ENCODE measurements at places on chromosomes 12 and 14. TPM values are rescaled to one million over a fixed set of nuclear protein-coding genes. Genes with fewer than 3 reads are reported as not detected.

Gene PRH2
- not detected for total RNA-seq

- no peak for DNase-seq
Observed at GRCh38 chr14:22813145-22813544, 2.1 kb downstream of the SLC7A7 start.

Gene KSR2
- under 0.01 TPM for total RNA-seq

Gene HPD
- total RNA-seq = under 0.01 TPM

Gene C12orf56
- under 0.01 TPM for total RNA-seq

Gene TESPA1
- not detected for total RNA-seq

Gene C1QL4
- 0.36 TPM for total RNA-seq

DNA sequence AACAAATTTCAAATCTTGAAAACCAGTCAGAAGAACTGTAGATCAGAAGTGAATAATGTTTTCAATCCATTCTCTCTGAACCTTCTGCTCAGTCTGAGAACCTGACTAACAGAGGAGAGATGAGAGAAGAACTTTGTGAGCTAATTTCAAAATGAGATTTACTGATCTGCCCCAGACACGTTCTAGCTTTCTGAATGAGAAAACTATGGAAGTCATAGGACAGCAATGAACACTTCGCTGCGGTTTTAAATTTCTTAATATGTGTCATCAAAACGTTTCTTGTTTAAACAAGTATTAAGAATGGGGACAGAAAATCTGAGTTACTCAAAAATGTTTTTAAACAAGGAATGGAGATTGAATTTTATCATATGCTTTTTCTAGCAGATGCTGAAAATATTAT is 66.6 kb upstream of the FAR2 start:
- DNase-seq = no peak

- DNase-seq = peak; percentile 65
Observed at GRCh38 chr14:52052288-52052943, 16.4 kb downstream of the NID2 start.

Gene GPX2
- total RNA-seq = not detected

Gene MGP
- total RNA-seq = 16.8 TPM

DNA sequence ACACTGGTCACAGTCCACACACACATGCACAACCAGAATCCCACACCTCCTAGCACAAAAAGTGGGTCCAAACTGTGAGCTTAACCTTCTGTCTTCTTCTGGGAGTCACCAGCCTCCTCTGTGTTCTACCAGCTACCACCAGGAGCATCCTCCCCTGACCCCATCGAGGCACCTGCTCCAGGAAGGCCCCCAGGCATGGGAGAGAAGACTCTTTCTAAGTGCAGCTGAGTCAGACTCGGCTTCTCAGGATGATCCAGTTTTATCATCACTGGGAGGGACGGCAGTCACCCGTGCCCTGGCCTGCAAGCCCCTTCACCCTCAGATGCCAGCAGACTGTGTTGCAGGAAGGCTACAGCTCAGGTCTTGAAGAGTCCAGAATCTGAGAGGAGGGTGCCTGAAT is 7.9 kb upstream of the ENDOU start:
- peak; percentile 58 for DNase-seq

Gene TMEM233
- under 0.01 TPM for total RNA-seq

Gene TBPL2
- not detected for total RNA-seq

- peak; percentile 92 for DNase-seq
Observed at GRCh38 chr12:109910969-109911348, 10.9 kb downstream of the TCHP start.

- no peak for DNase-seq
Observed at GRCh38 chr14:51616724-51617409, 34.8 kb upstream of the FRMD6 start.

GRCh38 chr14:93716746-93717667 is 71.3 kb downstream of the PRIMA1 start:
- peak; percentile 81 for DNase-seq

DNA sequence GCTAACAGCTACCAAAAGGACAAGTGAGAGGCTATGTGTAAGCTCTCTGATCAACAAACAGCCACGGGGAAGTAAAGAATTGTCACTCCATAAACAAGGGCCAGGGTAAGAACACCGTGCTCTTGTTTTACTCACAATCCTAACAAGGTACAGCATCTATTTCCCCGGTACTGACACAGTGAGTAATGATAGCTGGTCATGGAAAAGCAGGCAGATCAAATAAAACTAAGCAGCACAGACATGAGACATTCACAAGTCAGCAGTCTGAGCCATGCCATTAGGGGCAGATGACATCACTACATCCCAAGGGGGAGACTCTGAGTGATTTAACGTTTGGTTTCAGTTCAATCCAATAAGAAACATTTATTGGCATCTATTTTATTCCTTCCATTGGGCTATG is 54.4 kb downstream of the ARL6IP4 start:
- DNase-seq = peak; percentile 98

DNA sequence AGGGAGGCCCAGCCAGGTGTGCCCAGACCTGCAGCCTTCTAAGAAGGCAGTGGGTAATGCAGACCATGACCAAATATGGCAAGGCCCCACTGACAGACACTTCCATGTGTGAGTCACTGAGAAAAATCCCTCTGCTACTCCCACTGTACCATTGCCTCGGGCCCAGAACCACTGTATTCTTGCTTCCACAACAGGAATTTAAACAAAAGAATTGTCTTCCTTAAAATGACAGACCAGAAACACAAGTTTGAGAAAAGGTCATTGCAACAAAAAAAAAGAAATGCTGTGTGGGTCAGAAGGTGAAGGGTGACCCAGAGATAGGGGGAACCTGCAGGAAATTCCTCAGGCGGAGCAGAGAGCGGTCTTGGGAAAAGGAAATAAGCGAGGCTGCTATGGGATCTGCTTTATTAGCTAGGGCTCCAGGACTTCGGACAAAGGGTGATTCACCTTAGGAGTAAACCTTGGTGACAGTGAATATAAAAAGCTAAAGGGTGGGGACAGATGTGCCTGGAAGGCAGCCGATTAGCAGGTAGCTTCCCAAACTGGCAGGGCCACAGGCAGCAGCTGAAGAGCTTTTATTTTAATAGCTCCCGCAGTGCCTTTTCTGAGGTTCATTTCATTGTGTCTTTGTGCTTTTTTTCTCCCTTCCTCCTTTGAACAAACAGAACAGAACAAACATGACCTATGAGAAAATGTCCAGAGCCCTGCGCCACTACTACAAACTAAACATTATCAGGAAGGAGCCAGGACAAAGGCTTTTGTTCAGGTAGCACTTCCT is 185.3 kb upstream of the BCL2L14 start:
- DNase-seq = peak; percentile 66

- no peak for DNase-seq
Observed at GRCh38 chr12:122721057-122721545, 4.5 kb upstream of the HCAR3 start.

- no peak for DNase-seq
Observed at GRCh38 chr14:69093631-69094421, 59.1 kb downstream of the DCAF5 start.

Gene ANO6
- 49.9 TPM for total RNA-seq

Gene C12orf50
- not detected for total RNA-seq

DNA sequence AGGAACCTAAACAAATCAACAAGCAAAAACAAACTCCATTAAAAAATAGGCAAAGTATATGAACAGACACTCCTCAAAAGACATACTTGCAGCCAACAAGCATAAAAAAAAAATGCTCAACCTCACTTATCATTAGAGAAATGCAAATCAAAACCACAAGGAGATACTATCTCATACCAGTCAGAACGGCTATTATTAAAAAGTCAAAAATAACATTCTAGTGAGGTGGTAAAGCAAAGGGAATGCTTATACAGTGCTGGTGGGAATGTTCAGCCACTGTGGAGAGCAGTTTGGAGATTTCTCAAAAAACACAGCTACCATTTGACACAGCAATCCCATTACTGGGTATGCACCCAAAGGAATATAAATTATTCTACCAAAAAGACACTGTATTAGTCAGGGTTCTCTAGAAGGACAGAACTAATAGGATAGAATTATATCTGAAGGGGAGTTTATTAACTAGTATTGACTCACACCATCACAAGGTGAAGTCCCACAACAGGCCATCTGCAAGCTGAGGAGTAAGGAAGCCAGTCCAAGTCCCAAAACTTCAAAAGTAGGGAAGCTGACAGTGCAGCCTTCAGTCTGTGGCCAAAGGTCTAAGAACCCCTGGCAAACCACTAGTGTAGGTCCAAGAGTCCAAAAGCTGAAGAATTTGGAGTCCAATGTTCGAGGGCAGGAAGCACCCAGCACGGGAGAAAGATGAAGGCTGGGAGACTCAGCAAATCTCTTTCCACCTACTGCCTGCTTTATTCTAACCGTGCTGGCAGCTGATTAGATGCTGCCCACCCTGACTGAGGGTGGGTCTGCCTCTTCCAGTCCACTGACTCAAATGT is 101.6 kb upstream of the KRAS start:
- DNase-seq = no peak

Gene FZD10
- total RNA-seq = not detected

GRCh38 chr12:112239020-112239419 is 113.7 kb downstream of the TRAFD1 start:
- DNase-seq = no peak

DNA sequence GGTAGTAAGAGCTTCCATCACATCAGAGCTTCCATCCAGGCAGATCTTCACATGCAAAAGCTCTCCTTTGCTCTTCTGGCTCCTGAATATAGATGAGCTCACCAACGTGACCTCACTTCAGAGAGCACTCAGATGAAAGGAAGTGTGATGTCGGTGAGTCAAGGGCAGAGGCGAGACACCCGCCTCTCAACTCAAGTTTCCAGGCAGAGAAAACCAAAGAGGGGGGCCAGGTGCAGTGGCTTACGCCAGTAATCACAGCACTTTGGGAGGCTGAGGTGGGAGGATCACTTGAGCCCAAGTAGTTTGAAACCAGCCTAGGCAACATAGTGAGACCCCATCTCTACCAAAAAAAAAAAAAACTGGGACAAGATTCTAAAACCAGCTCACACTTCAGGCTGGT is 126.9 kb downstream of the DUSP6 start:
- peak; percentile 17 for DNase-seq

GRCh38 chr12:14920475-14921126 is 17.7 kb downstream of the ERP27 start:
- DNase-seq = no peak

GRCh38 chr14:58693048-58693447 is 55.3 kb downstream of the DACT1 start:
- no peak for DNase-seq

Gene COL2A1
- under 0.01 TPM for total RNA-seq

DNA sequence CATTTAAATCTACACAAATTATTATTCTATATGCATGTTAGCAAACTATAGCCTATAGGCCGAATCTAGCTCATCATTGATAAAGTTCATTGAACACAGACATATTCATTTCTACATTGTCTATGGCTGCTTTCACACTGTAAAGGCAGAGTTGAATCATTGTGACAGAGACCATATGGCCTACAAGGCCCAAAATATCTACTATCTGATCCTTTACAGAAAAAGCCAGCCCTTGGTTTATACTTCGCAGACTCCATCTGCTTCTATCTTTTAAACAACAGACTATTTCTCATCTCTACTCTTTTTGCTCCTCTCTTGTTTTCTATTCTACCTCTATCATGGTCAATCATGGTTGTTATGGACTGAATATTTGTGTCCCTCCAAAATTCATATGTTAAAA is 190.7 kb downstream of the EXOC5 start:
- DNase-seq = no peak

- no peak for DNase-seq
Observed at GRCh38 chr14:89401241-89401640, 15.8 kb downstream of the FOXN3 start.

Gene GALNT8
- total RNA-seq = not detected

Gene KCNC2
- not detected for total RNA-seq

- peak; percentile 80 for DNase-seq
Observed at GRCh38 chr12:62210422-62210821, 49.8 kb upstream of the USP15 start.

Gene ARHGAP9
- total RNA-seq = 0.36 TPM

Gene IL26
- total RNA-seq = 2.4 TPM

Gene NPAS3
- 0.72 TPM for total RNA-seq

Gene ACOT6
- not detected for total RNA-seq

DNA sequence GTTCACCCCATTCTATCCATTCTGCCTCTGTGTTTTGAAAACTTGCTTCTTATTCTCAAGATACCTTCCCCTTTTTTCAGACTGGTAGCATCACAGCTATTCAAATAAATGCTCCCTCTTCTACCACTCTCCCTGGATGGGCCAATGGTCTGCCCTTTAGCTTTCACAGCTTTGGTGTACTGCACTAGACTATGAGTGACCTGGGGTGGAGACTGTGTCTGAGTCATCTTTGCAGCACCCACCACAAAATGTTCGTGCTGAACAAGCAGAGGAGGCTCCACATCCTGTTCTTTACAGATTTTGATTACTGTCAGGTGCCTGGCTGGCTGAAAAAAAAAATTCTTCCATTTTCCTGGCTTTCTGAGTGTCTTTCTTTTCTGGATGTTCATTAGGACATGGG is 1104.1 kb upstream of the TMEM132C start:
- peak; percentile 86 for DNase-seq

DNA sequence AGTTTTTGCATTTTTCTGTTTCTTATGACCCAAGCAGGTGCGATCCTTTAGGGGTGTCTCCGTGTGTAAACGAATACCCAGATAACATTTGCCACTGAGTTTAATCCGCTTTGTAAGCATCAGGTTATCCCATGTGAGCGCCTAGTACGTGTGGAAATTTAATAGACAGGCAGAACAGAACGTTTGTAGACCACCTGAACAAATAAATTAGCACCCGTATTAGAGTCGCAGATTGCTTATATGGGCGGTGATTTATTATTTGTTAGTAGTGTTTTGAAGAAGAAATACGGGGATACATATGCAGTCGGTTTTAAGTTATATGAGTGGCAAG is 325 bp downstream of the C12orf60 start:
- DNase-seq = no peak

DNA sequence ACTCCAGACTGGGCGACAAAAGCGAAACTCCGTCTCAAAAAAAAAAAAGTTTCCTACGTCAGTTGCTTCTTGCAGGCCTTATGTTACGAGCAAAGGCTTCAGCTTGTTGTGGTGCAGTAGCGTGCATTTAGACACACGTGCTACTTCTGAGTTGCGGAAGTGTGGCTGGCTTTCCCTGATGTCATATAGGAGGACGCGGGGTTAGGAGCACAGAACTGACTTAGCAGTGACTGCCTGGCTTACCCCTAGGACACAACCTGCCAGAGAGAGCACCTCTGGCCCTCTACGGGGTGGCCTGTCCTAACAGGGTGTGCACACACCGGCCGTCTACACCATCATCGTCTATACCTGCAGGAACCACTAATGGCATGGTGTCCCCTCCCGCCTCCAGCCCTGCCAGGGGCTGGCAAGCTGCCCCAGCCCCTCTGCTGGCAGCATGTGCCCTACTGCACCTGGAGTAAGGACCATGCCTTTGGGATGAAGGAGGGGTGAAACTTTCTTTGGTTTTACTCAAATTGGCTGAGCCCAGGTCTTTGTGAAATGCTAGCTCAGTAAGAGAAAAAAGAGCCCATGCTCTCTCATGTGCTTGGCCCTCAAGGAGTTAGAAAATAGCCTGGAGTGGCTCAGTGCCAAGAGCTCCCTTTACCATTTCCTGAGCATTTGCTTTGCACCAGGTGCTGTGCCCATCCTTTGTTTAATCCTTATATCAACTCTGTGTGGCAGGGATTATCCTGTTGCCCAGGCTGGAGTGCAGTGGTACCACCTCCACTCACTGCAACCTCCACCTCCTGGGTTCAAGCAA is 1.7 kb upstream of the GPR68 start:
- no peak for DNase-seq

Gene ZNF140
- 24.5 TPM for total RNA-seq

All from osteoblast (primary cell).